B cell (primary cell): ENCODE measurements at places on chromosomes 7 and 10.

DNA sequence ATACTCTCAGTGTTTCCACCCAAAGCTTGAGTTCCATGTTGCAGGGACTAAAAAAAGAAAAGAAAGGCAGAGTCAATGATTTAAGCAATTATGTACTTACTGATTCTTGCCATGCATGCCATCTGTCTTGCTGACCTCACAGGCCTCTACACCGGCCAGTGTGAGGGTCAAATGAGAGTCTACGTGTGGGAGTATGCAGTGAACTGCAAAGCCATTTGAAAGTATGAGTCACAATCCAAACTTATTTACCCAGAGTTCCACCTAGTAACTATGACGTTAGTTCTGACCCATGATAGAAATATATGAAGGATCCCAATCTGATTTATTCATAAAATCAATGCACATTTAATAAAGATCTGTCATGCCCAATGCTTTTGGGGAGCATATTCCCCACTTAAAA lies 26.5 kb downstream of the PDE1C start:
- no peak for DNase-seq
- H3K27ac ChIP-seq: no peak overlapping the region
- no peaks in the 10 kb centered on the region for H3K36me3 ChIP-seq
- no peaks in the 10 kb centered on the region for H3K4me1 ChIP-seq

GRCh38 chr10:26172131-26172530 lies 44.4 kb upstream of the GAD2 start:
- peak; percentile 3 for DNase-seq
- no peaks in the 10 kb centered on the region for H3K27me3 ChIP-seq
- H3K27ac ChIP-seq: no peak overlapping the region
- no peaks in the 10 kb centered on the region for H3K36me3 ChIP-seq
- H3K4me1 ChIP-seq: no peaks in the 10 kb centered on the region
- no peak overlapping the region for H3K4me3 ChIP-seq

GRCh38 chr10:93566435-93567276 lies at the start of gene FFAR4:
TSS of gene FFAR4 (plus strand) at chr10:93566665. CDS start at chr10:93566721, 56 bp downstream.
- no peaks in the 10 kb centered on the region for H3K4me1 ChIP-seq
- no peak for DNase-seq
- H3K27ac ChIP-seq: no peak within 1 kb of the TSS
- peaks cover 35% of the 10 kb centered on the region for H3K27me3 ChIP-seq
- H3K36me3 ChIP-seq: no peaks in the 10 kb centered on the region

DNA sequence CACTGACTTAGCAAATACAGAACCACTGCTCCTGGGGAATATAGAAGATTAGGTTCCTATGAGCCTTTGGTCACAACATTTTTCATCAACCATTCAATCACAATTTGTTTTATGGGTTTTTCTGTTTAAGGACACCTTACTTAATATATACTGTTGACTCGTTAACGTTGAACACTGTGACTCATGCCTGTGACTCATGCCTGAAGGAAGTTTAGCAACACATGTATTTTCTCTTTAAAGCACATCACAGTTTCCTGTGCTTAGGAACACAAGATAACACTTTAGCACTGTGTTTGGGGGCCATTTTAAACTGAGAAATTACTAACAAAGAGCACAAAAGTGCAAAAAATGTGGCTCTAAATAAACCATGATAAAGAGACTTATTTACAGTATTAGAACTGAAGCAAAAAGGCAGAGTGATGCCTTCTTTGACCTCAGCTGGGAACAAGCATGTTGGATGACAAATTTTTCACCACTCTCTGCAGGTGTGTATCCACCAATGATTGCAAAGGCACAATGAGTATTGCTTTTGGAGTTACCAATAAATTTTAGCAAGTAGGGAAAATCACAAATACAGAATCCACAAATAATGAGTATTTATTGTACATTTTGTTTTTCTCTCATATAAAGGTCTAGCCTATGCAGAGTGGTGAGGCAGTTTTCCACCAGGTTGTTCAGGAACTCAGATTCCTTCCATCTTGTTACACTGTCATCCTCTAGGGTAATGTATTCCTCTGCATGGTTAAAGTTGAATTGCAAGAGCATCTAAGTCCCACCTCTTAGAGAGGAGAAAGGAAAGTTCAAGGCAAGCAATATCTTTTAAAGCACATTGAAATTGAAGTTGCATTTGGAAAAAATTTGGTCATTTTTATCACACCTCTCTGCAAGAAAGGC lies 7.3 kb downstream of the FGFBP3 start:
- H3K4me3 ChIP-seq: no peak overlapping the region
- no peaks in the 10 kb centered on the region for H3K4me1 ChIP-seq
- no peak for DNase-seq
- H3K36me3 ChIP-seq: no peaks in the 10 kb centered on the region
- no peaks in the 10 kb centered on the region for H3K27me3 ChIP-seq
- H3K27ac ChIP-seq: no peak overlapping the region

DNA sequence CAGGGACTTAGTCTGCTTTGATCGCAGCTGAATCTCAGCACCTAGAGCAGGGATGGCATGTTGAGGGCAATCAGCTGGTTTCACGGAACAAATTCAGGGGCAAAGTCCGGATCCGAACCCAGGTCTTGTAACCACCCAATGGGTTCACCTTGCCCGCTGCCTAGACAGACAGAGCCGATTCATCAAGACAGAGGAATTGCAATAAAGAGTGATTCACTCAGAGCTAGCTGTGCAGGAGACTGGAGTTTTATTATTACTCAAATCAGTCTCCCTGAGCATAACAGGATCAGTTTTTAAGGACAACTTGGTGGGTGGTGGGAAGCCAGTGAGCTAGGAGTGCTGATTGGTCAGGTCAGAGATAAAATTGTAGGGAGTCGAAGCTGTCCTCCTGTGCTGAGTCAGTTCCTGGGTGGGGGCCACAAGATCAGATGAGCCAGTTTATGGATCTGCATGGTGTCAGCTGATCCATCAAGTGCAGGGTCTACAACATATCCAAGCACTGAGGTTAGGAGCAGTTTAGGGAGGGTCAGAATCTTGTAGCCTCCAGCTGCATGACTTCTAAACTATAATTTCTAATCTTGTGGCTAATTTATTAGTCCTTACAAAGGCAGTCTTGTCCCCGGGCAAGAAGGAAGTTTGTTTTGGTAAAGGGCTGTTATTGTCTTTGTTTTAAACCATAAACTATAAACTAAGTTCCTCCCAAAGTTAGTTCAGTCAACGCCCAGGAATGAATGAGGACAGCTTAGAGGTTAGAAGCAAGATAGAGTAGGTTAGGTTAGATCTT lies 43.5 kb upstream of the CHST3 start:
- H3K27me3 ChIP-seq: no peaks in the 10 kb centered on the region
- no peak for DNase-seq
- no peaks in the 10 kb centered on the region for H3K4me1 ChIP-seq
- no peak overlapping the region for H3K4me3 ChIP-seq

DNA sequence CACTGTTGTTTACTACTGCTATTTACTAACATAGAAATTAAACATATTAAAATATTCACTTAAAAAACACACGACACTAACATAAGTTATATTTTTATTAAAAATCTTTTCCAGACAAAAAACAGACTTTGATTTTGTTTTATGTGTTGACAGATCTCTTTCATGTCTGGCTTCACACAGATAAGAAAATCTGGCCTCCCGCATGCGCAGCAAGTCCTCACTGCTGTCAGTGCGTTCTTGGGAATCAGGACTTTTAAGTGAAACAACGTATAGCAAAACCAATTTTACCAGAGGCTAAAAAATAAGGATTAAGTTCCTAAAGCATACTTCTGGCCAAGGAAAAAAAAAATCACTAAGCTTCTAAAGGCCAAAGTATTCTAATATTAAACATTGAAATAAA lies 1.2 kb upstream of the IDI1 start:
- H3K4me3 ChIP-seq: peak overlapping the region; percentile 79
- H3K27me3 ChIP-seq: no peaks in the 10 kb centered on the region
- peaks cover 49% of the 10 kb centered on the region for H3K4me1 ChIP-seq
- no peak for DNase-seq
- peak overlapping the region; percentile 100 for H3K27ac ChIP-seq

DNA sequence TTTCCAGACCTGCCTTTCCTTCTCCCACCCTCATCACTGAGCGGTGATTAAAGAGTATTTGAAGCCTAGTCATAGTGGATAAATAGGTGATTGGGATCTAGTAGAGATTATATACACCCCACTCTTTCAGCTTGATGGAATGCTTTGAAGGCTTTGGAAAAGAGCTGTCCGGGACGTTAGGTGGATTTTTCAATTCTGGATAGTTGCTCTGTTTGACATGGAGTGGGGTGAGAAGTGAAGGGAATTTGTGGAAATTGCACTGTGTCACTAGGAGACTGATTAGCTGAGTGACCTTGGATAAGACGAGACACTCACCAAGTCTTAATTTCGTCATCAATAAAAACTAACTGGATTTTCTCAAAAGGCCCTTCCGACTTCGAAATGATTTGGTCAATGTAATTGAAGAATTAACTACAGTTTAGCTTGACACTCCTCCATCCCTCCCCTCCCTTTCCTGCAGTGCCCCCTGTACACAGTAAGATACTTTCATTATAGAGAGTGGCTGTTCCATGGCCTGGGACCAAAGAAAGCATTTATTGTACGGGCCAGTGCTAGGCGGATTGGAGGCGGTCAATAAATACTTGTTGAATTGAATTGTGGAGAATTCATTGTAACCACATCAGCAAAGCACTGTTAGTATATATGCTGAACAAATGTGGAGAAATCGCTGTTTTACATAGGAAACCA lies 962 bp downstream of the ZKSCAN1 start:
- peak overlapping the region; percentile 85 for H3K4me3 ChIP-seq
- H3K27me3 ChIP-seq: no peaks in the 10 kb centered on the region
- no peaks in the 10 kb centered on the region for H3K36me3 ChIP-seq
- peak overlapping the region; percentile 87 for H3K27ac ChIP-seq
- peaks cover 15% of the 10 kb centered on the region for H3K4me1 ChIP-seq
- no peak for DNase-seq

DNA sequence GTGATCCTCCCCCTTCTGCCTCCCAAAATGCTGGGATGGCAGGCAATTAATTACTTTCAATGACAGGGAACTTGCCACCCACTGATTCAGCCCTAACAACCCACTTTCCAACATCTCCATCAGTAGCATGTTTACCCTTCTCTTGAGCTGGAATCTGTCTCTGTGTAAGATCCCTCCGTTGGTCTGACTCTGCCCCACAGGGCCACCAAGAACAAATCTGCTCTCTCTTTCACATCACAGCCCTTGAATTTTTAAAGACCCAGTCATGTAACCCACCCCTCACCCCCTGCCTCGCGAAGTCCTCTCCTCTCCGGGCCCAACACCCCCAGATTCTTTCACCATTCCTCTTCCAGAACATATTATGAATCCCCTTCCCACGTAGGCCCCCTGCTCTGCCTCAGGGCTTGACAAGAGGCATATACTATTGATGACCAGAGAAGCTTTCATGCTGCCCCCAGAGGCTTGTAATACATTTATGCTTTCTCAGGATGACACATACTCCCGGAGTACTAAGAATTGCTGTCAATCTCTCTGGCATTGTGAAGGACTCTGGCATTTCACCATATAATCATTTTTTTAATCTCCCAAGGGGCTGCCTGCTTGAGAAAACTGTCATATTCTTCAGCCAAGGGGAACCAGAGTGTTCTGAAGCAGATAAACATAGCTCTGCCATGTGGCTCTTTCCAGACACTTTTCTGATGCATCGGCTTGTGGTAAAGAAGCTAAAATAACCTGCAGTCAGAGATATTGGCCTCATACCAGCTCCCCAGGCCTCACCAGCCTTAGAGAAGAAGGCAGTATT lies 179.2 kb upstream of the AUTS2 start:
- H3K27ac ChIP-seq: no peak overlapping the region
- no peaks in the 10 kb centered on the region for H3K36me3 ChIP-seq
- H3K27me3 ChIP-seq: no peaks in the 10 kb centered on the region
- no peak overlapping the region for H3K4me3 ChIP-seq
- no peaks in the 10 kb centered on the region for H3K4me1 ChIP-seq

DNA sequence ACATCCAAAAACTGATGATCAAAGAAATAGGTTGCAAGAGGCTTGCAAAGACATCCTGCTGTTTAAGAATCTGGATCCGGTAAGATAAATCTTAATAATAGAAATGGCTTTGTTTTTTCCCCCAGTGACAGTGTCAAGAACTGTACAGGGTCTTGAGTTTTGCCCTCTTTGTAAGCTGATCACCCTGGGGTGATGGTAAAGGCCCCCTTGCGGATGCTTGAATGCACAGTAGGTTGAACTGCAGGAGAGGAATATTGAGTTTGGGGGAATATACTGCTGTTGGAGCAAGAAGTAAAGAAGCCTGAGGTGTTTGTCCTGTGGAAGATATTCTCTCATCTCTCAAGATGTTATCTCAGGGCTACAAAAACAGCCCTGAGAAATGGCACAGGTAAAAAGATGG lies 40.6 kb upstream of the HBP1 start:
- no peaks in the 10 kb centered on the region for H3K27me3 ChIP-seq
- no peak overlapping the region for H3K27ac ChIP-seq
- DNase-seq: no peak
- no peaks in the 10 kb centered on the region for H3K36me3 ChIP-seq
- H3K4me1 ChIP-seq: peaks cover 13% of the 10 kb centered on the region

DNA sequence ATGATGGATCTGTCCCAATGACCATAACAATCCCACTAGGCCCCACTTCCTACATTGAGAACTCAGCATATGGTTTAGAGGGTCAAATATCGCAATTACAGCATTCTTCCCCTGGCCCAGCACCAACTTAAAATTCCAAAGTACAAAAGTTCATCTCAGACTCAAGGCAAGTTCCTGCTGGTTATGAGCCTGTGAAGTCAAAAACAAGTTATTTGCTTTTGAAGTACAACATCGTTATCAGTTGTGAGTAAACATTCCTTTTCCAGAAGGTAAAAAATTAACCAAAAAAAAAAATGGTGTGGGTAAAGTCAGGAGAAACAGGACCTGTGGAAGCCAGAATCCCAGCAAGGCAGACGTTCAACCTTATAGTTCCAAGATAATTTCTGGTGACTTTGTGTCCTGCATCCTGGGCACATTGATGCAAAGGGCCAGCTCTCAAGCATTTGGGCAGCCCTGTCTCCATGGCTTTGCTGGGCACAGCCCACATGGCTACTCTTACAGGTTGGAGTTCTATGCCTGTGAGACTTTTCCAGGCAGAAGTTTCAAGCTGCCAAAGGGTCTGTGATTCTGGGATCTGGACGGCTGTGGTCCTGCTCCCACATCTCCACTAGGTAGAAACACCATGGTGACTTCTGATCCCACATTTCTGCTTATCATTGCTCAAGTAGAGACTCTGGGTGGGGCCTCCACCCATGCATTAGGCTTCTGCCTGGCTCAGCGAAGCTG lies 37.5 kb downstream of the AKR1C8 start:
- H3K4me1 ChIP-seq: no peaks in the 10 kb centered on the region
- no peak overlapping the region for H3K4me3 ChIP-seq
- H3K27ac ChIP-seq: no peak overlapping the region
- DNase-seq: no peak

DNA sequence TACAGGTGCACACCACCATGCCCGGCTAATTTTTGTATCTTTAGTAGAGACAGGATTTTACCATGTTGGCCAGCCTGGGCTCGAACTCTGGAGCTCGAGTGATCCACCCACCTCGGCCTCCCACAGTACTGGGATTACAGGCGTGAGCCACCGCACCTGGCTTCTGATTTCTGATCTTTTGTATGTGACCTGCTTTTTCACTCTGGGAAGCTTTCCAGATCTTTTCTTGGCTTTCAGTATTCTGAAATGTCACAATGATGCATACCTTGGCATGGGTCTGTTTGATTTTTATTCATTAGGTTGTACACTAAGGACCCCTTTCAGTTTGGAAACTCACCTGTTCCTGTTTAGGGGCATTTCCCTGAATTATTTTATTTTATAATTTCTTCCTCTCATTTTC lies 41.6 kb downstream of the PROSER2 start:
- H3K27me3 ChIP-seq: no peaks in the 10 kb centered on the region
- no peaks in the 10 kb centered on the region for H3K36me3 ChIP-seq
- no peak overlapping the region for H3K27ac ChIP-seq
- no peak overlapping the region for H3K4me3 ChIP-seq
- H3K4me1 ChIP-seq: peaks cover 13% of the 10 kb centered on the region

GRCh38 chr7:7989133-7989532 lies 20.5 kb downstream of the GLCCI1 start:
- no peak for DNase-seq
- no peaks in the 10 kb centered on the region for H3K27me3 ChIP-seq
- H3K36me3 ChIP-seq: no peaks in the 10 kb centered on the region
- no peak overlapping the region for H3K4me3 ChIP-seq
- H3K27ac ChIP-seq: no peak overlapping the region
